IgD-negative memory B cell (primary cell): ENCODE measurements at places on chromosomes 4 and X. TPM values are rescaled to one million over a fixed set of nuclear protein-coding genes. Genes with fewer than 3 reads are reported as not detected.

CTAG1A gene
- polyA plus RNA-seq = not detected

ZAR1 gene
- not detected for polyA plus RNA-seq

UCP1 gene
- polyA plus RNA-seq = not detected

CCNB3 gene
- polyA plus RNA-seq = 0.06 TPM

CT45A5 gene
- not detected for polyA plus RNA-seq
